Stimulated activated CD4-positive, alpha-beta T cell treated with anti-CD3 and anti-CD28 coated beads, Interleukin-15, amount 100 ng/mL, for 1 hour (primary cell): ENCODE measurements at places on chromosomes 1 and 21.

DNA sequence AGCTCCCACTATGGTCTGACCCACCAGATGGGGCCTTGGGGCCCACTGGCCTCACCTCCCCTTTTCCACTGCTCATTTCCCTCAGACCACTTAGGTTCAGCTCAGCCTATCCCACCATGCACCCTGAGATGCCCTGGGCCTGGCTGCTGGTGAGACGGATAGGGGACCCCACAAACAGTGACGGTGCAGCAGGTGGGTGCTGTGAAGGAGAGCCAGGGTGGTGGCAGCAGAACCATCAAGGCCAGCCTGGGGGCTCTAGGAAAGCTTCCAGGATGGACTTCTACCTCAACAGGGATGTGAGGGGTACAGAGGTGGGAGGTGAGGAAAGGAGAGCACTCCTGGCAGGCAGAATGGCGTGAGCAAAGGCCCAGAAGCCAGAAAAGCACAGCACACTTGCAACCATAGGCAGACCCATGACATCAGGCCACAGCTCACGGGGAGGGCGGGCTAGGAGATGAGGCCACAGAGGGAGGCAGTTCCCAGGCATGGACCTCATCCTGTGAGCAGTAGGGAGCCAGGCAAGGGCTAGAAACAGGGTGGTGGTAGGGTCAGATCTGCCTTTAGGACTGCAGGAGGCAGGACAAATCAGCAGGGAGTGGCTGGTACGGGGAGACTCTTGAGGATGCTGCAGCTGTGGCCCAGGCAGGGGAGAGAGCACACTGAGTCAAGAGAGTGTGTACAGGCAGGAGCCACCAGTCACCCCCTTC lies 23.1 kb downstream of the CYB5RL start:
- no peak for DNase-seq

DNA sequence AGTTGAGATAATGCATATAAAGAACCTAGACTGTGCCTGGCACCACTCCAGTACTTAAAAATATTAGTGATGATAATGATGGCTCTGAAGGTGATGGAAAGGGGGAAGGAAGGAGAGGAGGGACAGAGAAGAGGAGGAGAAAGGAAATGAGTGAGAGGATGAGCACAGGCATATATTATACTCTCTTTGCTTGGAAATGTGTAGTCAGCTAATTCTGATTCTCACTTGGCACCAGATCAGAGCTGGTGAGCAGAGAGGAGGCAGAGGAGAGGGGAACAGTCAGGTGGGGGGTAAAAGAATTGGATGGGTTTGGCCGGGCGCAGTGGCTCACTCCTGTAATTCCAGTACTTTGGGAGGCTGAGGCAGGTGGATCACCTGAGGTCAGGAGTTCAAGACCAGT lies 24.3 kb upstream of the MYOC start:
- DNase-seq = no peak

GRCh38 chr1:212668477-212668876 lies 31.2 kb downstream of the BATF3 start:
- no peak for DNase-seq

DNA sequence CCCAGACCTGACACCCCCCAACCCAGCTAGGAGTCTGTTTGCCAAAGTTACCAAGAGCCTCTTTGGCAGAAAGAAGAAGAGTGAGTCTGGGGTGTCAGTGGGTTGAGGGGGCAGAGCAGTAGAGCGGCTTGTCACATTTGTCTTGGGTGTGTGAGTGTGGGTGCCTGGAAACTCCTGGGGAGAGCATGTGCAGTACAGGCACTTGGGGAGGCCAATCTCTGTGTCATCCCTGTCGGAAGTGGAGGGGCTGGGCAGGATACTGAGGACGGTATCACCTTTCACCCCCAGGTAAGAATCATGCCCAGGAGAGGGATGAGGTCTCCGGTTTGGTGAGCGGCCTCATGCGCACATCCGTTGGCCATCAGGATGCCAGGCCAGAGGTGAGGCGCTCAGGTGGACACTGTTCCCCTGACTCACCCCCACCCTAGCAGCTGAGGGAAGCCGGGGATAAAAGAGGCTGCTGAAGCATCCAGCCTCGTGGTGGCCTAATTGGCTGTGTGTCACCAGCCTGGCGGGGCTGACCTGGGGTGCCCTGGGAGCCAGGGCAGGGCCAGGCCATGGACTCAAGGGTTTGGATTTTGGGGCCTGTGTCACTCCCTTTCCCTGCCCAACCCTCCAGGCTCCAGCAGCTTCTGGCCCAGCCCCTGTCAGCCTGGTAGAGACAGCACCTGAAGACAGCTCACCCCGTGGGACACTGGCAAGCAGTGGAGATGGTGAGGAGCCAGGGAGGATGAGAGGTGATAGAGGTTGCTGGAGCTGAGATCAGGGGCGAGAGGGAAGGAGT lies 3.3 kb downstream of the PLK3 start:
- DNase-seq = no peak

- no peak for DNase-seq
Measured at GRCh38 chr1:150609732-150610131, 19.7 kb downstream of the ENSA start.

GRCh38 chr1:3821004-3821403 lies 24.7 kb upstream of the LRRC47 start:
- DNase-seq = no peak
